ENCODE measurements at places on chromosomes 11 and 22. TPM values are rescaled to one million over a fixed set of nuclear protein-coding genes. Genes with fewer than 3 reads are reported as not detected.

- DNase-seq: no peak
Measured at GRCh38 chr11:1199751-1200610, 22.9 kb upstream of the MUC5B start.

DNA sequence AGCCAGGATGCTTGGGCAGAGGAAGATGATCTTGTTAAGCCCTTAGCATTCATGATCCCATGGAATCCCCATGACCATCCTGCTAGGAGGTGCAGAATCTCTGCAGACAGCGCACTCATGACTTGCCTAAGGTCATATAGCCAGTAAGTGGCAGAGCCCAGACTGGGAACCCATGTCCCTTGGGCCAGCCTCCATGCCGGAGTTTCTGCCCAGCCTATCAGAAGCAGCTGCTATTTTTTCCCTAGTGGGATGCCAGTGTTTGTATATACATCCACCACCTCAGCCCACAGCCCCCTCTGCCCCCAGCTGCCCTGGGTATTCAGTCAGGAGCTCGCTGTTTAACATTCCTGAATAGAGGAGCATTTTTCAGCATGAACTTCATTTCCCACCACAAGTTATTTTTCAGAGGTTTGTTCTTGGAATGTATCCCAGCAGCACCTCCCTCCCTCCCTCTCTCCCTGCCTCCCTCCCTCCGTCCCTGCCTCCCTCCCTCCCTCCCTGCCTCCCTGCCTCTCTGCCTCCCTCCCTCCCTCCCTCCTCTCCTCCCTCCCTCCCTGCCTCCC is 34.4 kb upstream of the SUSD2 start:
- DNase-seq: peak; percentile 82

DNA sequence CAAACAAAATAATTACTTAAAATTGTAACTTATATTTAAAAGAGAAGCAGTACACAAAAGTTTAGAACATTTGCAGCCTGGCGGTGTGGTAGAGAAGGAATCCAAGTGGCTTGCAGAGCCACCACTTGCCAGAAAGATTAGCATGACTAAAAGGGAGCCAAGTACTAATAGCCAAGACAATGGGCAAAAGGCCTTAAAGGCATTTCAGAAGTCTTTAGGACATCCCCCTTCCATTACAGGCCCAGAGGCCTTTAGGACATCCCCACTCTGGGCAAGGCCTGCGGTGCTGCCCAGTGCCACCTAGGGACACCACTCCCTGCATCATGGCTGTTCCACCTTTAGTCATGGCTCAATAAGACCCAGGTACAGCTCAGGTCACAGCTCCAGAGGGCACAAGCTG is 32.4 kb downstream of the TMEM225 start:
- no peak for DNase-seq

GRCh38 chr11:90251599-90251998 is 28.8 kb upstream of the CHORDC1 start:
- DNase-seq: no peak

- peak; percentile 66 for DNase-seq
Measured at GRCh38 chr11:92596596-92597317, 372.1 kb downstream of the FAT3 start.

- DNase-seq: peak; percentile 90
Measured at GRCh38 chr11:46363031-46363407, 15.8 kb downstream of the DGKZ start.

- DNase-seq: no peak
Measured at GRCh38 chr11:58674609-58675008, 52.1 kb downstream of the CNTF start.

DNA sequence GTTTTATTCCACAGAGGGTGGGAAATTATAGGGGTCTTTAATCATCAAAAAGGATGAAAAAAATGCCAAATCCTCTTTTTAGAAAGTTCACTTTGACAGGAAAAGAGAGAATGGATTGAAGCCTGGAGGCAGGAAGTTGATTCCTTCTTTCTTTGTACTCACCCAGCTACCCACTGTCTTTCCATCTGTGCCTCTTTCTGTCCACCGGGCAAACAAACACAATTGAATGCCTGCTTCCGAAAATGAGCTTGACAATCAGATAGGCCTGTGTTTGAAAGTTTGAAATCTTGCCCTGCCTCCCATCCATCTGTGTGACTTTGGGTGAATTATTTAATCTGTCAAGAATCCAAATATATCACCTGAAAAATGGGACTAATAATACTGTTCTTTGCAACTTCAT is 81.1 kb downstream of the SCN3B start:
- DNase-seq: no peak

- peak; percentile 1 for DNase-seq
Measured at GRCh38 chr11:23620617-23621016, 760.3 kb upstream of the CCDC179 start.

DNA sequence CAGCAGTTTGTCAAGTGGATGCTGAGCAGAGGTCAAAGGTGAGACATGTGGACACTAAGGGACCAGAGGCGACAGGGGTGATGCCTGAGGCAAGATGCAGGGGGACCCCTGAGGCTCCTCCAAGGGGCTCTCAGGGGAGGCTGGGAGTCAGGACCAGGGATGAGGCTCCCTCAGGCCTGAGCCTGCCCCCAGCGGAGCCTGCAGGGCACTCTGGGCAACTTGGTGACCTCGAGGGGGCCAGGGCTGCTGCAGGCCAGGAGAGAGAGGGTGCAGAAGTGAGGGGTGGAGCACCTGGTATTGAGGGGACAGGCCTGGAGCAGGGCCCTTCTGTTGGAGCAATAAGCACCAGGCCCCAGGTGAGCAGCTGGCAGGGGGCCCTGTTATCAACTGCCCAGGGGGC is 6.1 kb downstream of the EHBP1L1 start:
- DNase-seq: no peak

DNA sequence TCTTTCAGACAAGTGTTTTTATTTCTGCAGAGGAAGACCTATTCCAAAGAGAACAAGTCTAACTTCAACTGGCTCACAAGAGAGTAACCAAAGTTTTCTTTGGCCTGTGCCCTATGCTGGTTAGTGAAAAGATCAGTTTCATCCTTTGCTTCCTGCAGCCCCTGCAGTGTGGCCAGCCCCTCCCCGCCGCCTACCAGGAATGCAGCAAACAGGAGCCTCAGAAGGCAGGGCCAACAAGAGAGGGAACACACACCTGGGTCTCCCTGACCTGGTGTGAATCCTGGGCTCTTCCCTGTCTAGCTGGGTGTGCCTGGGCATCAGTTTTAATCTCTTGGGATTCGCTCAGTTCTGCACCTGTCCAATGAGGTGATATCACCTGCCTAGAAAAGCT is 21.5 kb upstream of the SCARF2 start:
- no peak for DNase-seq

DNA sequence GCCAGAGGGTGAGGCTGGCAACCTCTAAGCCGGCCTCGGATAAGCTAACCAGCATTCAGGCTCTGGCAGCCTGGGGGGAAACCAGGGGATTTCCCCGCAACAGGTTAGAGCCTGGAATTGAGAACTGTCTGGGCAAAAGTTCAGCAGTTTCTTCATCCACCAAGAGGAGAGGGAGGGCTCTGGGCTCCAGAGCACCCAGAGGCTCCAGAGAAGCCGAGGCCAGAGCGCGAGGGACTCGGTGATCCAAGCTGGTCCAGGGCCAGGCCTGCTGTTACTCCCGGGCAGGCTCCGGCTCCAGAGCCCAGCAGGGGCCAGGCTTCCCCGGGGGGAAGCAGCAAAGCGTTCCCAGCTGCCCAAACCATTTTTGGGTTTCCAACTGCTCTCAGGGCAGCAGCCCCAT is 13.3 kb upstream of the SH3BP1 start:
- no peak for DNase-seq

- no peak for DNase-seq
Measured at GRCh38 chr22:28014211-28015045, 95.4 kb upstream of the PITPNB start.

GRCh38 chr22:30252411-30253204 is 6.0 kb upstream of the LIF start:
- DNase-seq: peak; percentile 33

DNA sequence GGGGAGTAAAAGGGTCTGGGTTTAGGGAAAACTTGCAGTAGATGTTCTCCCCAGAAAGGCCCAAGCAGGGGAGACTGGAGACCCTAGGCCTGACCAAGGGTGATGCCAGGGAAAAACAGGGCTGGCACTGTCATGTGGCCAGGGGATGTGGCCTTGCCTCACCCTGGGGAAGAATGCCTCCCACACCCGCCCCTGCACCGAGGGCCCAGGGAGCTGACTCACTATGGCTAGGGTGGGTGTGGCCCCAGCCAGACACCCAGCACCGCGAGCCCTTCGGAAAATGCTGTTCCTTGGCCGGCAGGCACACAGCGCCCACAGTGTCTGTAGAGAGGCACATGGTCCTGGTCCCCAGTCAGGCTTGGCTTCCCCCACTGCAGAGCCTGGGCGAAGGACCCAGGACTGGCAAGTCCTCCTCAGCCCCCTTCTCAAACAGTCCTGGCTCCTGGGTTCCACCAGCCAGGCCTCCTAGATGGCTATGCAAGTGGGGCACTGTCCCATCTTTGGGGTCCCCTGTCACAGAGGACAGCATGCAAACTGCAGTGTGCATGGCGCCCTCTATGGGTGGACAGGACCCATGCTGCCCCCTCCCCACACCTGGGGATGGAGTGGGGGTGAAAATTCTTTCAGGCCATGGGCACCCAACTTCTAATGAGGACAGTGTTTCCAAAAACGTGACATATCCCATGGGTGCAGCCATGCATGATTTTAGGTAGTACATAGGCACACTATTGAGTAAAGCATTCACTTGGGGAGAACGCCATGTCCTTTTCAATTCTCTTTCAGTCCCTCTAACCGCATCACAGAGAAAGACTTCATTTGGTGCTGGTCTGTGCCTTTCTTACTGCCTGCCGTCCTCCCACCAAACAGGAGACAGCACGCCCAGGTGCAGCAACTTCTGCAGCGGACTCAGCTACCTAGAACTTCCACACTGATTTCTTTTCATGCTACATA is 15.2 kb downstream of the TMPRSS5 start:
- peak; percentile 96 for DNase-seq

- DNase-seq: peak; percentile 19
Measured at GRCh38 chr22:32574411-32574810, 99.8 kb downstream of the FBXO7 start.

DNA sequence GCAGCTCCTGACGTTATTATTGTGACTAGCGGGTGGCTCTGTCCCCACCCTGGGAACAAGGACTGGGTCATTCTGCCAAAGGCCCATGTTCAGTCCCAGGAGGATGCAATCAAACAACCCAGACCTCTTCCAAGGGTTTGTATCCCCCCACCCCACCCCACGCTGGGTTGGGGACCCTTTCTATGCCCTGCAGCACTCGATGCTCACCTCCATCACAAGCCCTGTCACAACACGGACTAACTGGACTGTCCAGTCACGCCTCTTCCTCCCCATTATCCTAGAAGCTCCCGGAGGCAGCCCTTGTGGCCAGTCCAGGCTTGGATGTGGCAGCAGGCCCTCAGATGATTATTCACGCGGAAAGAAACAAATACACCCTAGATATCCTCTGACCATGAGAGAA is 3.7 kb downstream of the SHANK2 start:
- DNase-seq: no peak

- no peak for DNase-seq
Measured at GRCh38 chr22:28801845-28802594, 1.7 kb upstream of the XBP1 start.

- DNase-seq: no peak
Measured at GRCh38 chr11:293271-293851, 4.4 kb downstream of the PGGHG start.

GRCh38 chr22:32199961-32200360 is 4.9 kb downstream of the RFPL2 start:
- DNase-seq: no peak

Gene FZD4
- total RNA-seq: 3.0 TPM

Gene CSNK2A3
- total RNA-seq: 3.2 TPM

Gene CXCR5
- total RNA-seq: not detected

Gene DCDC1
- not detected for total RNA-seq

Gene LARGE2
- total RNA-seq: not detected

Gene CRYBB2
- total RNA-seq: not detected
